ENCODE measurements at places on chromosomes 5 and 9.

DNA sequence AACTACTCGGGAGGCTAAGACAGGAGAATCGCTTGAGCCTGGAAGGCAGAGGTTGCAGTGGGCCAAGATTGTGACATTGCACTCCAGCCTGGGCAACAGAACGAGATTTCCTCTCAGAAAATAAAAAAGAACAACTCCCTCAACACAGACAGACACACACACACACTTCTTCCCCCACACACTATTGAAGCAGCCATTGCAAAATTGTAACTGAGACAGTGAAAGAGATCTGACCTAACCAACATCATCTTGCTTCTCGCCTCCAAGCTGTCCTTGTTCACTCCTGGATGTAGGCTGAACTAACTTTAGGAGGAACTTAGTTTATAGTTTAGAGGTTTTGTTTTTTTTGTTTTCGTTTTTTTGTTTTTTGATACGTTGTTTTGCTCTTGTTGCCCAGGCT lies 13.0 kb upstream of the PLIN2 start:
- no peaks in the 10 kb centered on the region for H3K4me1 ChIP-seq
- H3K36me3 ChIP-seq, result no peaks in the 10 kb centered on the region
- no peak overlapping the region for H3K4me3 ChIP-seq
- H3K27ac ChIP-seq, result no peak overlapping the region

- H3K27me3 ChIP-seq, result no peaks in the 10 kb centered on the region
- H3K4me3 ChIP-seq, result no peak overlapping the region
- H3K4me1 ChIP-seq, result peaks cover 7% of the 10 kb centered on the region
- no peak for DNase-seq
Observed at GRCh38 chr5:173050791-173051190, 5.4 kb upstream of the CREBRF start.

- no peaks in the 10 kb centered on the region for H3K27me3 ChIP-seq
- H3K4me3 ChIP-seq, result no peak overlapping the region
- H3K27ac ChIP-seq, result no peak overlapping the region
- H3K4me1 ChIP-seq, result peaks cover 22% of the 10 kb centered on the region
- DNase-seq, result peak; percentile 40
Observed at GRCh38 chr9:4228606-4229005, 71.3 kb downstream of the GLIS3 start.

DNA sequence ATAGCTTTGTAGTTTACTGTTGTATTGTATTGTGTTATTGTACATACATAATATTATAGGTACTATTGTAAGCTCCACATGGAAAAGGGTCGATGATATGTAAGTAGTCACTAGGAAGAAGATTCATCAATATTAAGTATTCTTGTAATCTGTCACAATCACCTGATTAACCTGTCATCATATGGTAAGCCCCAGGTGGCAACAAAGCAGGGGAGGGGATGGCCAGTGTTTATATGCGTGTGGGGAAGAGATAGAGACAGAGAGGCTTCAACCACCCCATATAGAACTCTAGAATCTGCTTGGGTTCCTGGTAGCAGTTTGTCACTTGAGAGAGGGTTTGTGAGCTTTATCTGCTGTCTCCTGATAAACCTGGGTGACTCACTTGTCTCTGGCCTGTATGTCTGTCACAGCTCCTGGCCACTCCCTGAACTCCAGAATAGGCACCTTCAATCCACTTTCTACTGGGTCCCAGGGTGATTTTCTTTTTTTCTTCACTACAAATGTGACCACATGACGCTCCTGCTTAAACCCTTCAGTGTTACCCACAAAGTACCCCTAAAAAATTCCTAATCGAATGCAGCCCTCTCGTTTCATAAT lies 48.9 kb upstream of the CPEB4 start:
- no peaks in the 10 kb centered on the region for H3K36me3 ChIP-seq
- H3K27ac ChIP-seq, result no peak overlapping the region
- H3K4me1 ChIP-seq, result no peaks in the 10 kb centered on the region
- H3K4me3 ChIP-seq, result no peak overlapping the region
- no peaks in the 10 kb centered on the region for H3K27me3 ChIP-seq

DNA sequence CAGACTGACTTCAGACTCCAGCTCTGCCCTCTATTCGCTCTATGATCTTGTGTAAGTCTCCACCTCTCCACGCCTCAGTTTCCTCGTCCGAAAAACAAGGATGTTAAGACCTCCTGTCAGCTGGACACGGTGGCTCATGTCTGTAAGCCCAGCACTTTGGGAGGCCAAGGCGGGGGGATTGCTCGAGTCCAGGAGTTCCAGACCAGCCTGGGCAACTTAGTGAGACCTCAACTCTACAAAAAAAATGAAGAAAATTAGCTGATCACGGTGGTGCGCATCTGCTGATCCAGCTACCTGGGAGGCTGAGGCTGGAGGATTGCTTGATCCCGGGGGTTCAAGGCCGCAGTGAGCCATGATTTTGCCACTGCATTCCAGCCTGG lies 36.6 kb upstream of the GABRP start:
- no peak overlapping the region for H3K4me3 ChIP-seq
- no peaks in the 10 kb centered on the region for H3K36me3 ChIP-seq
- H3K27me3 ChIP-seq, result no peaks in the 10 kb centered on the region
- no peak for DNase-seq
- H3K4me1 ChIP-seq, result peaks cover 9% of the 10 kb centered on the region
- no peak overlapping the region for H3K27ac ChIP-seq

- H3K27me3 ChIP-seq, result no peaks in the 10 kb centered on the region
- H3K4me3 ChIP-seq, result no peak overlapping the region
- H3K4me1 ChIP-seq, result no peaks in the 10 kb centered on the region
- no peak overlapping the region for H3K27ac ChIP-seq
Observed at GRCh38 chr9:99299211-99300102, 77.4 kb downstream of the SEC61B start.

- no peaks in the 10 kb centered on the region for H3K27me3 ChIP-seq
- DNase-seq, result no peak
- H3K27ac ChIP-seq, result no peak overlapping the region
- H3K4me3 ChIP-seq, result no peak overlapping the region
Observed at GRCh38 chr9:17165764-17166163, 30.9 kb downstream of the CNTLN start.

DNA sequence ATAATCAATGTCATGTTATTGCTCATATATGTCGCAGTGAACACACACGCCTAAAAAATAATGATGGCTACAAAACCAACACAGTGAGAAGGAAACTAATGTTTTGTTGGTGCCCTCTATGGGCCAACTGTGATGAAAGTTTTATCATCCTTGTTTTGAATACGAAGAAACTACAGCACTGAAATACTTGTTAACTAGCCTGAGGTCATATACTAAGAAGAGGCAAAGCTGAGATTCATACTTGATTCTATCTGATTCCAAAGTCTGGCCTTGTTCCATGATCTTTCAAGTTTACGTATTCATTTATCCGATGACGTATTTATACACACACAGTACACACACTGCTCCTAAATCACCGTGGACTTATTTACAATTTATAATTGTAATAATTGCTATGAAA lies 16.1 kb upstream of the DRD1 start:
- H3K4me1 ChIP-seq, result no peaks in the 10 kb centered on the region
- DNase-seq, result no peak
- H3K4me3 ChIP-seq, result no peak overlapping the region
- no peak overlapping the region for H3K27ac ChIP-seq
- no peaks in the 10 kb centered on the region for H3K36me3 ChIP-seq
- no peaks in the 10 kb centered on the region for H3K27me3 ChIP-seq

DNA sequence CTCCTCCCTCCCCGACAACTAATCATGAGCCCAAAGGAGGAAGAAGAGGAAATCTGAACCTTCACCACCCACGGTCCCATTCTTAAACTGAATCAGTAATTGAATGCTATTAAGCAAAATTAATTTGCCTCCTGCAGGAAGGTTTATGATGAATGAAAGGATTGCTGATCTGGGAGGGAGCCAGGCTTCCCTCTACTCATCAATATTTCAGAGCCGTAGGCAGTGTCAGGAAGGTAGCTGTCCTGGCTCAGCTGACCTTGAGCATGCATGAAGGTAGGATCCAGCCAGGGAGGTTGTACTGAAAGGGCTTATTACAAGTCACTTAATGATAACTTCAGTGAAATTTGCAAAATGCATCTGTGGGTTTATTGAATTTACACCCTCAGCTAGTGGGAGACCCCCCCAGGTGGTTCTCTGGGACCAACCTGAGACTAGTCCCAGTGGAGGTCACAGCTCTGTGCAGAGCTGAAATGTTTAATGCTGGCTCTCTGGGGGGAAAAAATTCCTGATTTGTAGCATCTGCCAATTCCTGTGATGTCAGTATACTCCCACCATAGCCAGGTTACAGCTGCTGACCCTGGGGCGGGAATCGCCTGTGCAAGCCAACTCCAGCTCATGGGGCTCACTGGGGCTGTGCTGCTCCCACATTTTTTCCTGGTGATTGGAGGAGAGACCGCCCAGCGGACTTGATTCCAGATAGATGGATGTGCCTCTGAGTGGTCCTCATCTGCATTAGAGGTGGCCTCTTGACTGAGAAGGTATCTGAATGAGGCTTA lies 47.9 kb upstream of the NCS1 start:
- no peaks in the 10 kb centered on the region for H3K4me1 ChIP-seq
- H3K27ac ChIP-seq, result no peak overlapping the region
- DNase-seq, result no peak
- no peak overlapping the region for H3K4me3 ChIP-seq
- no peaks in the 10 kb centered on the region for H3K36me3 ChIP-seq

DNA sequence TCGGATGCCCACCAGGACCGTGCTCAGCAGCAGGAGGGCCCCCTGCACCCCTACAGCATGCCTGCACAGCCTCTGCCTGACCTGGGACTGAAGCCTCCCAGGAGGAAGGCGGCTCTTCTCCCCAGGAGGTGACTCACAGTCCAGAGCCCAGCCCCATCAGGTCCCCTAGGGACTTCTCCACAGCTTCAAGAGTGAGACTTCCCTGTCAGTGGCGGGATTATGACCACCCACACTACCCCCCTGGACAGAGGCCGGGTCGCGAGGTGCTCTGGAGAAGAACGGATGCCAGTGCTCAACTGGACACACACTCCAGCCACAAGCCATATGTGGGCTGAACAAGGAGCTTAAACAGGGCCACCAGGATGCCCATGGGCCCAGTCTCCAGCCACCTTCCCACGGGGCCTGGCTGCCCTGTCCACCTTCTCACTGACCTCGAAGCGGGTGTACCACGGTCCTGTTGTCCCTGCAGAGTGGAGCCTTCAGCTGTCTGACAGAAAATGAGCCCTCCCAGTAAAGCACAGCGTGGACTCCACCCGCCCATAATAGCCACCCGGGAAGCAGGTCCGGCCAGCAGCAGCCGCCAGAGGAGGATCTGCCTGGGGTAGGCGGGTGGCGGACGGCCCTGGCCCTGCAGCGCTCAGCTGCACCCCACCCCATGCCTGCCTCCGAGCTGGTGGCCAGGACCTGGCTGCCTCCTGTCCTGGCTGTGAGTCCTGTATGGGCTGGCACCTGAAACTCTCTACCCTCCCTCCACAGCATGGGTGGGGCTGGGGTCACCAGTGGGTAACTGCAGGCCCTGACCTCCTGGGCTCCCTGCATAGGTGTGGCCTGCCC lies 54.7 kb downstream of the SEMA4D start:
- DNase-seq, result no peak
- H3K4me1 ChIP-seq, result peaks cover 20% of the 10 kb centered on the region
- no peaks in the 10 kb centered on the region for H3K36me3 ChIP-seq
- no peaks in the 10 kb centered on the region for H3K27me3 ChIP-seq
- H3K27ac ChIP-seq, result no peak overlapping the region

- H3K4me1 ChIP-seq, result no peaks in the 10 kb centered on the region
- H3K4me3 ChIP-seq, result no peak overlapping the region
- no peaks in the 10 kb centered on the region for H3K36me3 ChIP-seq
- H3K27me3 ChIP-seq, result no peaks in the 10 kb centered on the region
- no peak overlapping the region for H3K27ac ChIP-seq
Observed at GRCh38 chr9:8494571-8494970, 695.0 kb upstream of the DMAC1 start.

GRCh38 chr5:107040907-107041306 lies 629.8 kb downstream of the EFNA5 start:
- no peaks in the 10 kb centered on the region for H3K27me3 ChIP-seq
- no peak overlapping the region for H3K4me3 ChIP-seq
- no peak overlapping the region for H3K27ac ChIP-seq
- DNase-seq, result no peak

- no peaks in the 10 kb centered on the region for H3K36me3 ChIP-seq
- no peaks in the 10 kb centered on the region for H3K27me3 ChIP-seq
- DNase-seq, result no peak
- no peaks in the 10 kb centered on the region for H3K4me1 ChIP-seq
- H3K27ac ChIP-seq, result no peak overlapping the region
- H3K4me3 ChIP-seq, result no peak overlapping the region
Observed at GRCh38 chr5:52132053-52132452, 655.7 kb upstream of the ITGA1 start.

GRCh38 chr9:107982001-107982400 lies 492.4 kb upstream of the KLF4 start:
- no peaks in the 10 kb centered on the region for H3K27me3 ChIP-seq
- no peak for DNase-seq
- no peaks in the 10 kb centered on the region for H3K36me3 ChIP-seq
- H3K27ac ChIP-seq, result no peak overlapping the region
- no peak overlapping the region for H3K4me3 ChIP-seq
- H3K4me1 ChIP-seq, result no peaks in the 10 kb centered on the region

DNA sequence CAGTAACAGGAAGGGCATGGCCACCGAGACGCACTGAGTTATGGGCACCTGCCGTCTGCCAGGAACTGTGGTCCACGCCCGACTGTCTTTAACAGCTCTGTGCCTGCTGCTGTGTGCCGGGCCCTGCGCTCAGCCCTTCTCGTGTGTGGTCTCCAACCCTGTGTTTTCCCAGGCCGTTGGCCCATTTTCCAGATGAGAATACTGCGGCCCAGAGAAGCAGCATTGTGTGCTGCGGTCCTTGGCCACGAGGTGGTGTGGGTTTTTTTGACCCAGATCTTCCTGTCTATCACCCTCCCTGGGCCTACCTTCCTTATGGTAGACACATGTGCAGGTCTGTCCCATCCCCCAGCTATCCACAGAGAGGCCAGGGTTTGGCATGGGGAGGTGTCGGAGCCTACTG lies 47.0 kb downstream of the RXRA start:
- peak overlapping the region; percentile 22 for H3K27ac ChIP-seq
- no peaks in the 10 kb centered on the region for H3K27me3 ChIP-seq
- no peak overlapping the region for H3K4me3 ChIP-seq
- no peak for DNase-seq
- no peaks in the 10 kb centered on the region for H3K36me3 ChIP-seq
- peaks cover 88% of the 10 kb centered on the region for H3K4me1 ChIP-seq

- H3K27me3 ChIP-seq, result no peaks in the 10 kb centered on the region
- no peak overlapping the region for H3K27ac ChIP-seq
- no peak for DNase-seq
- H3K4me1 ChIP-seq, result peaks cover 50% of the 10 kb centered on the region
- H3K36me3 ChIP-seq, result no peaks in the 10 kb centered on the region
- H3K4me3 ChIP-seq, result no peak overlapping the region
Observed at GRCh38 chr9:124511426-124511840, 4.2 kb upstream of the NR5A1 start.

Data from testis (tissue), 5 donors.